ENCODE measurements at places on chromosomes 3 and 15.
A peak's percentile ranks its signal among the peaks of the same experiment; 100 is the strongest.

GRCh38 chr3:123884203-123884831 is at the start of gene MYLK:
Gene MYLK, minus strand, starts transcription at chr3:123884332. Its CDS starts 90,491 bp downstream, at chr3:123793841.
- DNase-seq = no peak

- no peak for DNase-seq
Measured at GRCh38 chr3:106399761-106400160, 530.9 kb upstream of the CBLB start.

DNA sequence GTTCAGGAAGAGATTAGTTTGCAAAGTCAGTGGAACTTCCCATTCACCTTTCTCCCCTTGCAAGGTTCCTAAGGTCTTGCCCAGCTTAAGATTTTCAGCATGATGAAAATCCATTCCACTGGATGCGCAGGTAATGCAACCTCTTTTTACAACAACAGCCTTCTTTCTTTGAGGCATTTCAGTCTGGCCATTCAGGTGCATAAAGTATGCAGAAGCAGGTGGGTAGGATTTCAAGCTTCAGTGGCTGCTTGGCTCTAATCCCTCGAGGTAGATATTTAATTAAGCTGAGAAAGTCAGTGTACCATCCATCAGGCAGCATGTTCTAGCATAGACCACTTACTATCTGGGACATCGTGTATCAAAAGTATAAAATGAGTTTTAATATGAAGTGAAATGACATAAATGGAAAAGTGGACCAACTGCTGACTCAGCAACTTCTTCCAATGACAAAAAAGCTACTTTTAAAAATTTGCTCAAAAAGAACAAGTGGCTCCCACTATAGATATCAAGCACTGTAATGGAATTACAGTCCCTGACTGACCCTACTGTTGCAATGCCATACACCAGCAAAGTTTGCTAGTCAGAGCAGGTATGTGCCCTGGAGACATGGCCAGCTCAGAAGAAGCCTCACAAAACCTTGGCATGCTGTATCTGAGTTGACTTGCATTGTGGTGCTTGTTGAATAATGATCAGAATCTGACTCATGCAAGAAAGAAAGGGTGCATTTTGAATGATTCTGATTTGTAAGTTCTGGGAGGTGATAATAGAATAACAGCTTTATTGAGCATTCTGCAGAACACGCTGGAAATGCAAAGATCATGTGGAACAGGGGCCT is 459.9 kb upstream of the MCTP2 start:
- DNase-seq = no peak

GRCh38 chr3:66220066-66220465 is 735 bp upstream of the SLC25A26 start:
- no peak for DNase-seq

GRCh38 chr3:194675081-194675640 is 3.2 kb upstream of the LSG1 start:
- peak; percentile 71 for DNase-seq

- no peak for DNase-seq
Measured at GRCh38 chr3:142115867-142116668, 33.3 kb downstream of the TFDP2 start.

- DNase-seq = no peak
Measured at GRCh38 chr3:151267066-151267465, 11.3 kb downstream of the P2RY14 start.

DNA sequence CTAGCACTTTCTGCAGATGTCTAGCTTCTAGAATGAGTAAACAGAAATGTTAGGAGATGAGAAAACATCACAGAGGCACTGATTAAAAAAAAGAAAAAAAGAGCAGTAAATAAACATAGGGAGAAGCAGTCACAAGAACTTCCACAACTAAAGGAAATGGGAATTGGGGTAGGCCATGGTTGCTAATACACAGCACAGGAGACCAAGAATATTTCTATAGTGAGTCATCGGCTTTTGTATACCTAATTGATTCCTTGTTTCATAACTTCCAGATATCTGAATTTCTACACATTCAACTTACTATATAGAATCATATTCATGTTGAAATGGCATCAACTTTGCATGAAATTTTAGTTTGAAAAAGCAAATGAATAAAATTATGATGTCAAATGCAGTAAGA is 47.3 kb upstream of the TCF12 start:
- no peak for DNase-seq

GRCh38 chr3:9199775-9200174 is 49.7 kb downstream of the SRGAP3 start:
- no peak for DNase-seq

- no peak for DNase-seq
Measured at GRCh38 chr15:80559320-80559693, 135.8 kb upstream of the ABHD17C start.

DNA sequence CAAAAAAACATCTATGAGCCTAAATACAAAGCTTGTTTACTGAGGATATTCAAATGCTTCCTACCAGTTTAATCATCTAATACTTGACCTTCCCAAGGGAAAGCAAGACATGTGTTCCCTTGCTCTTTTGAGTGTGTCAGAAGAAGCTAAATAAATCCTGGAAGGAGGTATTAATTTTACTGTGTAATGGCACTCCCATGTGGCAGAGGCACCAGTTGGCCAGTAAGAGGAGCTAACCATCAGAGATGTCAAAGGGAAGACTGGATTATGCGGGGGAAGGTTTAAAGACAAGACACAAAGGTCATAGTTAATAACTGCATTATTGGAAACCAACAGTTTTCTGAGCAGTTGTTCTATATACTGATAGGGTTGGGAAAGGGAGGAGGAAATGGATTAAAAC is 125.1 kb downstream of the SUCLG2 start:
- no peak for DNase-seq

- DNase-seq = no peak
Measured at GRCh38 chr3:42742259-42742658, 30.8 kb downstream of the CCDC13 start.

- DNase-seq = no peak
Measured at GRCh38 chr3:134369231-134369741, 5.0 kb downstream of the AMOTL2 start.

DNA sequence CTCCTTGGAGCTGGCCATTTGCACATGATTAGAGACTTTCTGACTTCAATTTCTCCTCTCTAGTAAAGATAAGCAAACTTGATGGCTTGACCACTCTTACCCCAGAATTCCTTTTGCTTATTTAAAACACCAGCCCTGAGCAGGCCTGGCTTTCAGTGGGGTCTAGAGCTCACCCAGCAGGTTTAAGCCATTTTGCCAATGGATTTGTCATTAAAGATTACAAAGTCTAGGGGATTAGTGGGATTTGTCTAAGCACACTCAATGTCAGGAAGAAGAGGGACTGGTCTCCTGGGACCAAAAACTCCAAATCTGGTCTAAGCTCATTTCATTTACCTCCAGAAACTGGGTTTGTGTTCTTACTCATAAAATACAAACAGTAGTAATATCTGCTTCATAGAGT is 57.3 kb upstream of the SNTN start:
- DNase-seq = no peak

GRCh38 chr3:197468866-197469382 is 86.8 kb downstream of the BDH1 start:
- no peak for DNase-seq

DNA sequence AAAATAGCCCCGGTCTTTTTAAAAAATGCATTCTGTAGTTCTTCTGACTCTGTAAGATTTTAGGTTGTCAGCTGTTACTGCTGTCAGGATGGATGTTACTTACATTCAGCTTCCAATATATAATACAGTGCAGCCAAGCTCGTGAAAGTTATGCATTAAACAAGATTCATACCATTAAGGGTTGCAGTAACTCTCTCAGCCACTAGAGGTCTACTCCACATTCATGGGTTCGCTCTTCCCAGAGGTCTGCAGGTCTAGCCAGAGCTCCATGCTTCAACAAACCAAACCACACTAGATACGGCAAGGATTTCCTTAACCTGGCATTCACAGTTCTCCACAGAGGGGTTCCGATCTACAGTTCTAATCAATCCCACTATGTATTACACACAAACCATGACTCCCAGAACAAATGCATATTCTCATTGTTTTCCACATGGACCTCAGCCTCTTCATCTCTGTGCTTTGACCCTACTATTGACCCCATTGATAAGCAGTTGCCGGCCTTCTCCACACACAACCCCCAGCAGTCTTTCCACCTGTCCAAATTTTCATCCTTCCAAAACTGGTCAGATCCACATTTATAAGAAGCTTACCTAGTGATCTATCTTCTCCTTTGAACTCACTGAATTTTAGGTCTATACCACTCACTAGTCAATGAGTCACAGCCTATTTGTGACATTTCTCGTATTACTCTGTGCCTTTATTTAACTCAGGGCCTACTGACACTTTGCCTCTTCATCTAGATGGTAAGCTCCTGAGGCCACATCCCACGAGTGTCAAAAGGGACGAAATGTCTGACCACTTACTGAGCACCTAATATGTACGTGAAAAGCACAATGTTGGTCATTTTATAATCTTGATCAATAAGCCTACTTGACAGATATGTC is 33.7 kb downstream of the RORA start:
- DNase-seq = no peak

DNA sequence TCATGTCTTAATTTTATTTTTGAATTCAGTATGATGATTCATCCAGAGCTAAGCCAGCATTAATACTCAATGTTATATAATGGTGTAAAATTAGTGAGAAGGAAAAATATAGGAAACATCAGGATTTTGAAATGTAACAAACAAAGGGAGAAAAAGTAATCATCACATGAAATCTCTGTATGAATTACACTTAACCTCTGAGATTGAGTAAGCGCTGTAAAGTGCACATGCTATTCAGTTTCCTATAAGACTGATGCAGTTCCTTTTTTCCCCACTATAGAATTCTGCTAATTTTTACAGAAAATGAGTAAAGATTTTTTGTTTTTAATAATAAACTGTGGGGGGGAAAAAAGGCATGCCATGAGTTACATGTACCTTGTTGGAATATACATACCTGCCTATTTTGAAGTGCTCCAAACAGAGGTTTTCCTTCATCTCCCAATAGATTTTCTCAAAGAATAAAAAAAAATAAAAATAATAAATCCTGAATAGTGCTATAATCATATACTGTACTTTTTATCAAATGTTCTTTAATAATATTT is 64.0 kb upstream of the TTBK2 start:
- no peak for DNase-seq

GRCh38 chr15:80803580-80804525 is 24.7 kb downstream of the CEMIP start:
- DNase-seq = no peak

GRCh38 chr3:138786788-138787271 is 47.9 kb downstream of the PIK3CB start:
- no peak for DNase-seq

DNA sequence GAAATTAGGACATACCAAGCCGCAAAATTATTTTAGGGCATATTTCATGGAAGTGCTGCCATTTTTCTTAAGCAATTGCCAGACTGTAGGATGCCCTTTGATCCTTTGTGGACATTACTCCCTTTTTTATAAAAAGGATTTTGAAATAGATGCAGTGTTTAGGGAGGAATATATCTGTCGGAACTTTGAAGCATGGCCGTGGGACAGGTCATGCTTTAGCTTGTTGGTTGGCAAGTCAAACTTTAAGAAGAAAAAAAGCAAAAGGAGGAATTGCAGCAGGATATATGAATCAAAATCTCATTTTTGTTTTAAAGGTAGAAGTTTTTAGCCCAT is 122.1 kb downstream of the MCTP2 start:
- DNase-seq = no peak

All from stimulated activated CD4-positive, alpha-beta T cell treated with anti-CD3 and anti-CD28 coated beads, Interleukin-12 subunit alpha, Interleukin-12 subunit beta, amount 100 ng/mL, for 24 hours (primary cell).